ENCODE measurements at places on chromosomes 13 and 19.
A peak's percentile ranks its signal among the peaks of the same experiment; 100 is the strongest.

DNA sequence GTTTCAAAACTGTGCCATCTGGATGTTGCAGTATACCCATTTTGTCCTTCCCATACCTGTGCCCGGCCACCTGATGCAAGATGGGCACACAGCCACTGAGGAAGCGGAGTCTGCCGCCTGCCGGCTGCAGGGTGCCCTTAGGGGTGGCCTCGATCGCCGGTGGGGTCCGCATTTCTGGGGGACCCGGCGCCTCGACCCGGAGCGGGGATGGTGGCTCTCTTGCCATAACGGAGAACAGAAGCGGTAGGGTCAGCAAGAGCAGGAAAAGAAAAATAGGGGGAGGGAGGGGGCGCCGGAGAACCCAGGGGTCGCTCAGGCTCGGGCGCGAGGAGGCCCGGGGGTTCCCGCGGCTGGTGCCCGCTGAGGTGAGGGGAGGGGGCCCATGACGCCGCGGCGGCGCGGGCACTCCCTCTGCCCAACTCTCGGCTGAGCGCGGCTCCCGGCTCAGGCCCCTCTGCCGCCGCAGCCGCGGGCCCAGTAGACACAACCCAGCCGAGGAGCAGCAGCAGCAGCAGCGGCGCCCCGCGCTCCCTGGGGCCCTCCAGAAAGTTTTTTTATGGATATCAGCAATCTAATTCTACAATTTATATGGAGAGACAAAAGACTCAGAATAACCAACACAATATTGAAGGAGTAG lies 13.8 kb upstream of the CYP4F2 start:
- no peak for DNase-seq

GRCh38 chr13:103143432-103143831 lies 77.2 kb upstream of the SLC10A2 start:
- no peak for DNase-seq

- DNase-seq, result no peak
Observed at GRCh38 chr13:37599519-37599918, 951 bp upstream of the POSTN start.

GRCh38 chr19:54661846-54662481 lies 821 bp upstream of the LILRB4 start:
- DNase-seq, result no peak

GRCh38 chr13:113863524-113864272 lies at the start of gene GAS6:
GAS6 (minus strand) TSS chr13:113864076; CDS start chr13:113863920, 156 bp downstream.
- no peak for DNase-seq

DNA sequence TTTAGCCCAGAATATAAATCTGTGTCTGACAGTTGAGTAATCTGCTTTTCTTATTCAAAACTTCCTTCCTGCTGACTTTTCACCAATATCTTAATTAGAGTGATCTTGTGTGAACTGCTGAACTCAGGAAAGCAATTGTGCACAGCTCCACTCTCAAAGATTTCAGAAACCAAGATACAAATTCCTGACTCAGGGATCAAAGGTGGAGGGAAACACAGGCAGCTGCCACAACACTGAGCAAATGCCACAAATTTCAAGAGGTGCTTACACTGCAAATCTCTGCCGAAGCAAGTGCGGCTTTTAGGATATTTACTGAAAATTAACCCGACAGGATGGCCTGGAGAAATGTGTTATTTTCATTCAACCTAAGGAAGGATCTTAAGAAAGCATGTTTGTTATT lies 111.4 kb downstream of the STOML3 start:
- DNase-seq, result no peak

DNA sequence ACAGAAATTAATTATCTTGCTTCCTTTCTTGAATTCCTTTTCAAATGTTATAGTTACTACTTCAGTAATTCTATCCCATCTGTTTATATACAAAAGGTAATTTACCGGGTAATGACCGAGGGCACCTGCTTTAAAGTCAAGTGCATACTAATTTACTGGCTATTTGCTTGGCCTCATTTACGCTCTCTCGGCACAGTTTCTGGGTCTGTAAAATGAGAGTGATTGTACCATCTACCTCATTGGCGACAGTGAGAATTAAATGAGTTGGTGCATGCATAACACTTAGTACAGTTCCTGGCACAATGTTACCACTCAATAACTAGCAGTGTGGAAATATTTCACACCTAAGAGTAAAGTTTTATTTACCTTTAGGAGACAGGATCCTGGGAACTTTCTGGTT lies 111.6 kb downstream of the GGACT start:
- no peak for DNase-seq

DNA sequence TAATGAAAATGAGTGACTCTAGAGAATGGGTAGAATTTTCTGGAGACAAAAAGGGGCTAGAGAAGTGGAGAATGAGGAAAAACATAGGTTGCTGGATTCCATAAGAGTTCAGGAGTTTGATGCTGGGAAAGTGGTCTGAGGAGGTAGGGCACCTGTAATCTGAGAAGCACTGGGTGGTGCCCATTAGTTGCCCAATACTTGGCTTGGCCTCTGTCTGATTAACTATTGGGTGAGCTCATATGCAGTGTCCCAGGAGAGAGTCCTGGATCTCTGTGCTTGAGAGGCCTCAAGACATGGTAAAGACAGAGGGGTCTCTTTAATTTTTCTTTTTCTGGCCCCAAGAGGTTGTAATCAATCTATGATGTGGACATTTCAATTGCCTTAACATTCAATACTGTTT lies 390.1 kb downstream of the TDRD3 start:
- DNase-seq, result no peak

DNA sequence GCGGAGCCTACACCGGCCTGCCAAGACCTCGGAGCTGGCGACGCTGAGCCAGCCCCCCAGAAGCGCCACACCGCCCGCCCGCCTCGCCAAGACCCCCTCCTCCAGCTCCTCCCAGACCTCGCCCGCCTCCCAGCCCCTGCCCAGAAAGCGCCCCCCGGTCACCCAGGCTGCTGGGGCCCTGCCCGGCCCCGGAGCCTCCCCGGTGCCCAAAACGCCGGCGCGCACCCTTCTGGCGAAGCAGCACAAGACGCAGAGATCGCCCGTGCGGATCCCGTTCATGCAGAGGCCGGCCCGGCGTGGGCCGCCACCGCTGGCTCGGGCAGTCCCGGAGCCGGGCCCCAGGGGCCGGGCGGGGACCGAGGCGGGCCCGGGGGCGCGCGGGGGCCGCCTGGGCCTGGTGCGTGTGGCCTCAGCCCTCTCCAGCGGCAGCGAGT lies 10.2 kb downstream of the C19orf25 start:
- DNase-seq, result peak; percentile 45

GRCh38 chr19:12603714-12604113 lies 6.9 kb downstream of the ZNF490 start:
- DNase-seq, result peak; percentile 77

DNA sequence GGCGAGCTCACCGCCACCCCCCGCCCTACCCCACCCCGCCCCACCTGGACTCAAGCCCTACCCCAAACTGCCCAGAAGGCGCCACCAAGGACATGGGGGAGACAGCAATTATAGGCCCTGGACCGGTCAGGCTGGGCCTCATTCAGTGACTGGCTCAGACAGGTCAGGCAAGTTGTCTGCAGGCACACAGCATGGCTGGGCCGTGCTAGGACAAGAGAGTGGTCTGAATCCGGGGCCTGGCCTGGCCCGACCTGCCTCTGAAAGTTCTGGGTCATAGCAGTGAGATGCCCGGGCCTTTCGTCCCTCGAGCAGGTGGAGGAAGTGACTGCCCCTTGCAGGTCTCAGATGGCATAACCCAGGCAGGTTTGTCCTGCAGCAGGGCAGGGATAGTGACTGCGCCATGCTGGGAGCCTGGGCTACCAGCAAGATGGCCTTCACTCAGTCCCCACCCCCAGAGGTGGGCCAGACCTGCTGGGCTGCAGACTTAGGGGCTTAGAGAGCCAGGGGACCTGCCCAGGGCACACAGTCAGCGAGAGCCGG lies 21.0 kb downstream of the COMP start:
- no peak for DNase-seq

- no peak for DNase-seq
Observed at GRCh38 chr19:10690341-10690781, 10.9 kb upstream of the QTRT1 start.

GRCh38 chr19:19111136-19111835 lies 27.0 kb downstream of the TMEM161A start:
- no peak for DNase-seq

DNA sequence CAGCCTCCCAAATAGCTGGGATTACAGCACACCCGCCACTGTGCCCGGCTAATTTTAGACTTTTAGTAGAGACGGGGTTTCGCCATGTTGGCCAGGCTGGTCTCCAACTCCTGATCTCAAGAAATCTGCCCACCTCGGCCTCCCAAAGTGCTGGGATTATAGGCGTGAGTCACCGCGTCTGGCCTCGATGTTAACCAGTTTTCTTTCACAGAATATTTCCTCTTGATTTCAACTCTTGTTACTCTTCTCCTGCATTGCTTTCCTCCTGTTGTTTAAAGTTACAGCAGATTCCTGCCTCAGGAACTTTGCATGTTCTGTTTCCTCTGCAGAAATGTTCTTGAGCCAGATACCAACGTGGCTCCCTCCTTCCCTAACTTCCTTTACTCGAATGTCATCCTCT lies 3.7 kb upstream of the PEX11G start:
- no peak for DNase-seq

- no peak for DNase-seq
Observed at GRCh38 chr13:86584301-86584700, 785.1 kb upstream of the SLITRK6 start.

GRCh38 chr13:20721454-20722357 lies 18.2 kb downstream of the IL17D start:
- peak; percentile 20 for DNase-seq

GRCh38 chr13:24308488-24309020 lies 826 bp upstream of the C1QTNF9 start:
- no peak for DNase-seq

DNA sequence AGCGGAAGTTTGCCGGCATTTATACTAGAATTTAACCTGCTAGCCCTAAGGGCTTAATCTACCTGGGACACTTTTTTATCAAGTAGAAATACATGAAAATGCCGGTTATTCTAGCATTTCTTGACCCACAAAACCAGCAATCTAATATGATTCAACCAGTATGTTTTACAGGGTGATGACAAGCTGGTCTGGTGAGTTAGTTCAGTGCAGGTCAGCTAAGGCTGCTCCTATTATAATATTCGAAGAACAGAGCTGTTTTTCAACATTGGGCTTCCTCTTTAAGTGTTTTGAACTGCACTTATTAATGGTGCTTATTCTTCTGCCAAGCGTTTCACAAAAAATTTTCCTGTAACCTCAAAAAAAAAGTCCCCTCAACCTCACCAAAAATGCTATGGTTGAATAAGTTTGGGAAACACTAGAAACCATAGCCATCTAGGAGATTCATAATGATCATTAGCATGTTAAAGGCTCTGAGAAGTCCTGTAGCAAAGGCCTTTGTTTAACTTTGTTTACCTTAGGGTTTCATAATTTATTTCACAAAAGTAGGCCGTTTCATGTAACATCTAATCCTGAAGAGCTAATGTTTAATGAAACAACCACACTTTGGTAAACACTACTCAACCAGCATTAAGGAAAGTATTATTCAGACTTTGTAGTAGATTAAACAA lies 526.6 kb downstream of the KLF12 start:
- DNase-seq, result no peak

GRCh38 chr19:1057176-1057855 lies 9.7 kb upstream of the ARHGAP45 start:
- peak; percentile 62 for DNase-seq

DNA sequence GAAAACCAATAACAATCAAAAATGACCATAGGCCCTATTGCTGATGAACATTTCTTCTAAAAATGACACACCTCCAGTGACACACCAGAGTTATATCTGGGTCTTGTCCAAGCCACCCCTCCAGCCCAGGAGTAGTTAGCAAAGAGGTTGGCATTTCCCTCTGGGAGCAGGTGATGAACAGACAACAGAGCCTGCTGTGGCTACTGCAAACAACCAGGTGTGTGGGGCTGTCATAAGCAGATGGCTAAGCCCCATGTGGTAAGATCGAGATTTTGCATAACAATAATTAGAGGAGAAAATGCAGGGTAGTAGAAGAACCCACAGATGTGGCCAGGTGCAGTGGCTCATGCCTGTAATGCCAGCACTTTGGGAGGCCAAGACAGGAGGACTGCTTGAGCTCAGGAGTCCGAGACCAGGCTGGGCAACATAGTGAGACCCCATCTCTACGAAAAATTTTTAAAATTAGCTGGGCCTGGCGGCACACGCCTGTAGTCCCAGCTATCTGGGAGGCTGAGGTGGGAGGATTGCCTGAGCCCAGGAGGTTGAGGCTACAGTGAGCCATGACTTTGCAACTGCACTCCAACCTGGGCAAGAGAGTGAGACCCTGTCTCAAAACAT lies 5.0 kb downstream of the XRCC1 start:
- DNase-seq, result no peak

DNA sequence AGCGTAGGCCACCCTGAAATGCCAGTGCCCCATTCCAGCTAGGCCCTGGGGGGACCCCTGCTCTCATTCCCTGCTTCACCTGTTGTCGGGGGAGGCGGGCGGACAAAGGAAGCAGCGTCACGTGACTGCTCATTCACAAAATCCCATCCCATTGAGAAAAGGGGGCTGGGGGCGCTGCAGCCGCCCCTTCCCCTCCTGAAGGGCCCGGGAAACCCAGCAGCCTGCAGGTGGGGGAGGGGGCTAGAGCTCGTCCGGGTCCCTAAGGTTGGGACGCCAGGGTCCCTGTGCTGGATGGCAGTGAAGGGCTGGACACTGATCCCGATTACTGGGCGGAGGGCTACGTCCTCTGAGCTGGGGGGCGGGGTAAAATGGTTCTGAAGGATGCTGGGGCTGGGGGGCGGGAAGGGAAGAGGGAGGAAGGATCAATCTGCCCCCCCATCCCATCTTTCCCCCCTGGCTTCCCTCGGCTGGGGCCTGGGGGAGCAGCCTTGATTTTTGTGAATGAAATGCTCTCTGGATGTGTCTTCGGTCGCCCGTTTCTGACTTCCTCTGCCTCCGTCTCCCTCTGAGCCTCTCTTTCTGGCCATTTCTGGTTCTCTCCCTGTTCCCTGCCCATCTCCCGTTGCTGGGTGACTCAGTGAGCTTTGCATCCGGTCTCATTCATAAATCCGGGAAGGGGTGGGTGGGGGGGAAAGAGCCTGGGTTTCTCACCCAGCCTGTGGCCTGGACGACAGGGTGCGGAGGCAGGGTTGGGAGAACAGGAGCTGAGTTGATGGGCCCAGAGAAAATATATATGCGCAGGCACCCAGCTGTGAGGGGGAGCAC lies 816 bp downstream of the SPRED3 start:
- DNase-seq, result peak; percentile 36

- DNase-seq, result peak; percentile 62
Observed at GRCh38 chr13:44758630-44759383, 182.7 kb upstream of the TSC22D1 start.

- DNase-seq, result peak; percentile 66
Observed at GRCh38 chr19:7869910-7870511, 4.2 kb downstream of the PRR36 start.
